ENCODE measurements at places on chromosomes 3 and 15. TPM values are rescaled to one million over a fixed set of nuclear protein-coding genes. Genes with fewer than 3 reads are reported as not detected.
A peak's percentile ranks its signal among the peaks of the same experiment; 100 is the strongest.

DNA sequence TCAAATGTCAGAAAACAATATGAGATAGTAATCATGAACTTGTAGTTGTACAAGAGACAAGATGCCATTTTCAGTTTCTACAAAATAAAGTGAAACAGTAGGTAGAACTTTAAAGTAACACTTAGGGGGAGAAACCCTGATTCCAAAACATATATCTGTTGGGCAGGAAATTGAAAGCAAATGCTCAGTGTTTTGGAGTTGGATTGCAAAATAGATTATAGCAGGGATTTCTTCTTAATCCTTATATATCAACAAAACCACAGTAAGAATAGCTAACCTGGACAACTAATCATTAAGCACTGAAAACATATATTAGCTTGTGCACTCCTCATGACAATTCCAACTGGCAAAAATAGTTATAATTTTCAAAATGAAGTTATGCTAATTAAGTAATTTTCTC is 46.9 kb downstream of the COMMD2 start:
- DNase-seq = no peak

- no peak for DNase-seq
These were observed 26.1 kb upstream of the MGA start for GRCh38 chr15:41634072-41634626.

The FRG2C gene
- not detected for total RNA-seq

GRCh38 chr3:69088063-69088462 is 3.3 kb downstream of the ARL6IP5 start:
- no peak for DNase-seq

- DNase-seq = no peak
These were observed 6.8 kb downstream of the C3orf80 start for GRCh38 chr3:160232014-160232413.

The PDHB gene
- total RNA-seq = 132 TPM

The ARL6IP5 gene
- 162 TPM for total RNA-seq

DNA sequence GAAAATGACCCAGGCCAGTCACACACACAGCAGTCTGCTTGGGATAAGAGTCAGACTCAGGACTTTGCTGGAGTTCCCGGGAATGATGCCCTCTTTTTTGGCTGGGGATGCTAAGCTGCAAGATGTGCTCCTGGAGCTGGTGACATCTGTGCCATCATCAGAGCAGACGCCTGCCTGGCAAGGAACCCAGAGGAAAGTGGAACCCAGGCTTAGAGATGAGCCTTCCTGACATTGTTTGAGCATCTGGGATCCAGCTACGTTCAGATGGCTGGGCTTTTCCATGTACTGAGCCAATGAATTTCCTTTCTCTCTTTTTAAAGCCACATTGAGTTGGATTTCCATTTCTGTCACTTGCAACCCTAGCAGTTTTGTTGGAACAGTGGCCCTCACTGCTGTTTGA is 53.3 kb downstream of the EBLN2 start:
- no peak for DNase-seq

The PIK3R4 gene
- total RNA-seq = 18.2 TPM

DNA sequence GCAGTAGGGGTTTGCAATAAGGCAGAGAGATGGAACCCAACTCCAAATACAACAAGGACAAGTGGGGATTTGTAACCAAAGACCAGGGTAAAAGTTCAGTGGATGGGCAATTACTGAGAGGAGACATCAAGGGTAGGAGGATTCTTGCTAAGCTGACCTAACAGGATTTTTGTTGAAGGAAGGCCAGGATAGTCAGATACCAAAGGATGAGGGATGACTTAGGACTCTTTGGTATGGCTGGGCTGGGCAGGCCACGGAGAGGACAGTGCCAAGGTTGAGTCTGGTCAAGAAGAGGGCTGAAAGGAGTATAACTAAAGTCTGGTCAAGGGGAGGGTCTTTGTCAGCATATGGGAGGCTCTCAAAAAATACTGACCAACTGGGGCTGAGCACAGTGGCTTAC is 85.3 kb upstream of the UBE2E2 start:
- DNase-seq = no peak

The RPP14 gene
- 15.7 TPM for total RNA-seq

The CCR8 gene
- total RNA-seq = not detected

GRCh38 chr15:48049736-48050135 is 71.1 kb upstream of the SLC24A5 start:
- no peak for DNase-seq

The KAT2B gene
- total RNA-seq = 58.2 TPM

- peak; percentile 93 for DNase-seq
These were observed 4.3 kb downstream of the RBP1 start for GRCh38 chr3:139534992-139535879.

The TMEM207 gene
- total RNA-seq = not detected

GRCh38 chr3:108602935-108603294 is 13.4 kb downstream of the DZIP3 start:
- no peak for DNase-seq

- DNase-seq = no peak
These were observed 15.7 kb downstream of the GOLIM4 start for GRCh38 chr3:168080022-168080421.

The LIPC gene
- total RNA-seq = 0.88 TPM

The SYNPR gene
- 8.2 TPM for total RNA-seq

- no peak for DNase-seq
These were observed 86.9 kb upstream of the RASGRP1 start for GRCh38 chr15:38651328-38652038.

- no peak for DNase-seq
These were observed 67.7 kb downstream of the IFT80 start for GRCh38 chr3:160331127-160331937.

The AGBL1 gene
- not detected for total RNA-seq

- DNase-seq = no peak
These were observed 1078.2 kb downstream of the ZPLD1 start for GRCh38 chr3:103513003-103513402.

The CPNE9 gene
- 0.11 TPM for total RNA-seq

DNA sequence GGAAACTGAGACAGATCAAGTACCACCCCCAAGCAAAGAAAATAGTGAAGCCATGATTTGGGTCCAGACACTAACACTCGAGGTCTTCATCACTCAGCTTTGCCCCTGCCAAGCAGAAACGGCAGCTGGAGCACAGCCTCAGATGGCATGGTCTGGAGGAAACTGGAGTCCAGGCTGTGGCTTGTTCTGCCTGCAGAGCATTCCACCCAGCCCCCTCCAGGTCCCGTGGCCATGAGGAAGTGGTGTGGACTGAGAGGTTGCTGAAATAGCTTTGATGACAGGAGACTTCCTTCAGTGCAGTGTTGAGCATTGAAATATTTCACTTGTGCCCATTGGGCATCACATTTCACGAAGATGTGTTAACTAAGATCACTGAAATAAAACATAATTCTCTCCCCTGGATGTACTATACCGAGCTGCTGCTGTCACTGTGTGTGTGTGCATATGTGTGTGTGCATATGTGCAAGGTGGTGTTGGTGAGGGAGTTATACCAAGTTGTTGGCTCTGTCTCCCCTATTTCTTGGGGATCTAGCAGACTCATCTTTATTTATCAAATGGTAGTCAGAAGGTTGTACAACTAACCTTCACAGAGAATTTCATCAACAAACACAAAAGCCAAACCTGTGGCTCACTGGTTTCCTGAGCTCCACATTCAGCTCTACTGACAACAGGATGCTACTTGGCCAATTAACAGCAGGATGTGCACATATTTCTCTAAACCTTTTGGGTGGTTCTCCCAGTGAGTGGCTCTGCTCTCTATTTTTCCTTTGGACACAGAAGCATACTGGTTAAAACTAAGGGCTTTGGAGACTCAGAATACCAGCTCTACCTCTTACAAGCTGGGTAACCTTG is 660.1 kb upstream of the CFAP20DC start:
- DNase-seq = peak; percentile 76

The PLCL2 gene
- 36.9 TPM for total RNA-seq

DNA sequence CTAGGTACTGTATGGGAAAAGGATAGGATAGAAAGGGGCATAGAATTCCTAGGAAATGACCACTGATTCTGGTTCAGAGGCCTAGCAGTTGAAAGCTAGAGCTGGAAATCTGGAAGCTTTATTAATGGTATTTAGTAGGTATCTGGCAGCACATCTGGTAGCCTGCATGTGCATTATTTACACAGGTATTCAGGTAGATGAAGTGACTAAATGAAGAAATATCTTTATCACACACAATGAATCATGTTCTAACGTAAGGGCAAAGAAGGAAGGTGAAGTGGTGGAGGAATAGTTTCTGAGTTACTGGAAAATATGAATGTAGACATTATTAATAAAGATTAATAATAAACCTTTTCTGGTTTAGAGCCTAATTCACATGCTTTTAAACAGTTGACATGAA is 119.9 kb downstream of the MBNL1 start:
- no peak for DNase-seq

DNA sequence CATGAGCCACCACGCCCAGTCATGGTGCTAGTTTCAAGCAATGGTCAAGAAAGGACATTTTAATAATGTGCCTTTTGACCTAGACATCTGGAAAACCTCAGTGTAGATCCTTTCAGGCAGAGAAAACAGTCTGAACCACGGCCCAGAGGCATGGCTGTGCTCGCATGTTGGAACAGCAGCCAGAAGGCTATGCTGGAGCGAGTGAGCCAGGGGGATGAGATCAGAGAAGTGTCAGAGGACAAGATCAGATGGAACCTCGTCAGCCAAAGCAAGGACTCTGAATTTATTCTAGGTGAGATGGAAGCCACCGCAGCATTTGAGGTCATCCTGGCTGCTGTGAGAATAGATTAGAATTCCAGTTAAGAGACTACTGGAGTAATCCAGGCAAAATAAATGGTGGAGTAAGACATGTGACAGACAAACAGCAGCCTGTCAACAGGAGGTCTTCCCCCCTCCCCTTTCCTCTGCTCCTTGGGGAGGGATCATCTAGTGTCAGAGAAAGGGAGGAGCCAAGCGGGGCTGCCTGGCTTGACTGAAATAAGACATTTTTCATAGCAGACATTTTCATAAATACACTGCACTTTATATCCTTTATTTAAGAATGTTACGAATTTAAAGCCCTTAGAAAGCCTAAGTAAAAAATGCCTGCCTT is 40.4 kb upstream of the ACKR4 start:
- peak; percentile 80 for DNase-seq

GRCh38 chr3:120114376-120114775 is 20.1 kb upstream of the GSK3B start:
- DNase-seq = no peak

DNA sequence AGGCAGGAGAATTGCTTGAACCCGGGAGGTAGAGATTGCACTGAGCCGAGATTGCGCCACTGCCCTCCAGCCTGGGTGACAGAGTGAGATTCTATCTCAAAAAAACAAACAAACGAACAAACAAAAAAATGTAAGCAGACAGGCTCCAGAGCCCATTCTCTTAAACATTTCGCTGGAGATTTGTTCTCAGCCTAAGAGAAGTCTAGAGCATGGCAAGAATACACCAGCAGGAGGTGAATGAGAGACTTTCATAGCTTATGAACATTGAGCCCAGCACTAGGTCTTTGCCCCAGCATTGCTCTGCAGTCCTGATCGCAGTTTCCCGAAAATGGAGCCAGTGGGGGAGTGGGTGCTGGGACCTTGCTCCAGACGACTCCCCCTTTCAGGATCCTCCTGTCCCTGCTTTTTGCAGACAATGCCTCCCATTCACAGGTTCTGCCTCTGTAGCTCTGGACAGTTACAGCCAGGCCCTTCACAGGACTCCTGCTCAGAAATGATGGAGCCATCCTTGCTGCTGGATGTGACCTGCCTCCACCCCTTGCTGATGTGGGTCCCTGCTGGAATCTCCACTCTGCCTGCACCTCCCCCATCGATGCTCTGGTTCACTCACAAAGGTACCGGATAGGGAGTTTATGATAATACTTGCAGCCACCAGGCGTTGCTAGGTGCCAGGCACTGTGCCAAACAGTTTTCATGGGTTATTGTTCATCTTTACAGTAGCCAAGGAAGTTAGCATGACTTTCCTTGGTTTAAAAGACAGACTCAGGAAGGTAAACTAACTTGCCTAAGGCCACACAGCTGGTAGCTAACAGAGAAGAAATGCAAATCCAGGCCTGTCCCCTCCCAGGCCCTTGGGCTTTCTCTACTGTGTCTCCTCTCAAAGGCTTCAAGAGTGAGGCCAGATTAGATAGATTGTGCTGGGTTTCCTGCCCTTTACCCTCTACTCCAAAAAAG is 329.7 kb upstream of the TLE3 start:
- no peak for DNase-seq

DNA sequence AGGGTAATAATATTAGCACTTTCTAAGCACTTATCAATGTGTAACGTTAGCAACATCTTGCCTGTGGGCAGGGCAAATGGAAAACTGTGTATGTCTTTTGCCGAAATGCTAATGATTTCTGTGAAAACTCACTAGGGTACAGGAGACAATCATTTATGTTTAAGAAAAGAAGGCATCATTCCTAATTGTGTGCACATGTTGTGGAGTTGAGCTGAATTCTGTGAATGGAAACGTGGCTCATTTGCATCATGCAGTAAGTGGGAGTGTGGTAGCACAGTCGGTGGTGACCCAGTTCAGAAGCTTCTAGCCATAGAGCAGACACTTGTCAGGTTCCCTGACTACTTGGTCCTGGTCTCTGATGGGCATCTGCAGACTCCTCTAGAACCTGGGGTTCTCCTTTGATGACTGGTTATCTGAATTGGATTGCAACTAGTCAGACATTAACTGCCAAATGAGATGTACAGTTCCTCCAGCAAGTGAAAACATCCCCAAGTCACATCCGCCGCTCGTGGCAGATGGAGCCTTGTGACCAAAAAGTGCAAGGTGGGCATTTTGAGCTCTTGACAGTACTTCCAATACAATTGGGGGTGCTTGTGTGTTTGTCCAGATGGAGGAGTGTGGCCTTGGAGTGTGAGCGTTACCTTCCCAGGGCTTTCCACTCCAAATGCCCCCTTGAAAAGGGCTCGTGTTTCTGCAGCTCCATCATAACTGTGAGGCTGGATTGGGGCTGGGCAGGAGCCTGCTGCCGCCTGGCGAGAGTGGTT is 21.5 kb downstream of the MRPS25 start:
- no peak for DNase-seq

The TEX55 gene
- total RNA-seq = not detected

DNA sequence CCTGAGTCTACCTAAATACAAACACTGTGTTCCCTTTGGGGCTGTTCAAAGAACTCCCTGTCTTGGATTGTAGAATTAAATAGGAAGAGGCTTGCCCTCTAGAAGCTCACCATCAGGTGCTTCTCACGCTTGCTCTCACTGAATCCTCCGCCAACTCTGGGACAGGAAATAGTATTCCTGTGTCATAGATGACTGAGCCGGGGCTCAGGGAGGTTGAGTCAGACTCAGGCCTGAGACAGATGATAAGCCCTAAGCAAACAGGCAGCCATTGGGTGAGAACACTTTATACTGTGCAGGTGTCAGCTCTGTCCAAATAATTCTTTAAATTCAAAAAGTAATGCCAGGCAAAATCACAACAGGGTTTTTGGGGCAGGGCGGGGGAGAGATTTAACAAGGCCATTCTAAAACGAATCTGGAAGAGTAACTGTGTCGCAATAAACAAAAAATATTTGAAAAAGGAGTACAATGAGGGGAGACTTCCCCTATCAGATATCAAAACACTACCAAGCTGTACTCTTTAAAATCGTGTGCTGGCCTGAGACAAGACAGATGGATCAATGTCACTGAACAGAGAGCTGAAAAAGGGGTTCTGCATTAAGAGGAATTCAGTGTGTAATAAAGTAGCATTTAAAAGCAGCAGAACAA is 59.0 kb downstream of the EPHB3 start:
- no peak for DNase-seq

GRCh38 chr3:148856384-148856783 is 8.7 kb upstream of the CPA3 start:
- no peak for DNase-seq

The ADAMTS17 gene
- total RNA-seq = 2.6 TPM

Measured in right cardiac atrium (tissue), 5 donors.